AG10803 (cell line): ENCODE measurements at places on chromosomes 2 and 18.

DNA sequence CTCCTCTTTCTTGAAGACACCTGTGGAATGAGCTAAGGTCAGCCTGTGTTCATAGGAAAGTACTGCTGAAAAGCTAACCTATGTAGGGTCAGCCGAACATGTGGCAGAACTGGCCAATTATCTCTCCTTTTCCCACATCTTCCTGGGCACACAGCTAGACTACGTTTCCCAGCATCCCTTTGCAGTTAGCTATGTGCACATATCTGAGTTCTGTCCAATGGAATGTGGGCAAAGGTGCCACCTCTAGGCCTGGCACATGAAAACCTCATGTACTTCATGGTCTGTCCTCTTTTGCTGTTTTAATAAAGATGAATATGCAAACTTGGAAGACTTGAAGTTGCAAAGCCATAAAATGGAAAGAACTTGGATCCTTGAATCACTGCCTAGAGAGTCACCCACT is 352.6 kb downstream of the TNS1 start:
- DNase-seq = peak; percentile 17

DNA sequence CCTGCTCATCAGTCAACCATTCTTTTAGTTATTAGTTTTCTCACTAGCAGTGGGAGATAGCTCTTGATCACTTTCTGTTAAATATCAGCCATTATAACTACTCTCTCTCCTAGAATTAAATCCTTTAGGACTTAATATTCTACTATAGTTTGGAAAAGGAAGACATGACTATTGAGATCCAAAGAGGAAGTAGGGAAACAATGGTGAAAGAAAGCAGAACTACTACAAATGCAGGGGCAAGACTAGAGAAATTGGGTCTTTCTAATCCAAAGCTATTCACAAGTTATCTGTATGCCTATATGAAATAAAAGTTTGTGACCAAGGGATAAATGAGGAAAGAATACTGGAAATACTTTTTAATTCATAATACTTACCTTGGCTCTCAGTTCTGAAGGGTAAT is 65.1 kb downstream of the SRBD1 start:
- no peak for DNase-seq

DNA sequence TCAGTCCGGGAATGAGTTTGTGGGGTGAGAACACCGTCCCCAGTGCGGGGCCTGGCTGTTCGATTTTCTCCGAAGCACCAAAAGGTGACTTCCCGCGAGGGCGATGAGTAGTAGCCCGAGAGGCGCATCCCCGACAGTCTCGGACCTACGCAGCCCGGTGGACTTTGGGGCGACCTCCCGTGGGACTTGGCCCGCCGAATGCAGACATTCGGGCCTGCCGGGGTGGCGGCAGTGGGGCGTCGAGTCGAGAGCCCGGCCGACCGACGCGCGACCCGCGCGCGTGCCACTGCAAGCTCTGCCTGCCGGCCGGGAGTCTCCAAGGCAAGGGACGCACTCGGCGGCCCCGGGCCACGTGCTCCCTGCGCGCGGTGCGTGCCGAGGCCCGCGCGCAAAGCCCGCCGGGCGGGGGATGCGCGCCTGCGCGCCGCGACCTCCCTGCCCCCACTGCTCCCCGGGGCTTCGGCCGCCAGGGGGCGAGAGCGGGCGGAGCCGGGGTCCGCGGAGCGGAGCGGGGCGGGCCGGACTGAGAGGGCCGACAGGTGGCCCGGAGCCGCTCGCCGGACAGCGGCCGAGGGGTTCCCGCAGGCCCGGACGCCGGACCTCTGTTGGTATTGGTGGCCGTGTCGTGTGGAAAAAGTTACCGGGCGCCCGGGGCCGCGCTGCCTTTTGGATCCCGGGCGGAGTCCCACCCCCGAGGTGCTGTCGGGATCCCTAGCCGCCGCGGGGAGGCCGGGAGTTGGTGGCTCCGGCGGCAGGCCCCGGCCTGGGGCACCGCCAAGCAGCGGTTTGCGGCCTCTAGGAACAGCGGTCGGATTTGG is 1.9 kb downstream of the PTMA start:
- DNase-seq = peak; percentile 79

DNA sequence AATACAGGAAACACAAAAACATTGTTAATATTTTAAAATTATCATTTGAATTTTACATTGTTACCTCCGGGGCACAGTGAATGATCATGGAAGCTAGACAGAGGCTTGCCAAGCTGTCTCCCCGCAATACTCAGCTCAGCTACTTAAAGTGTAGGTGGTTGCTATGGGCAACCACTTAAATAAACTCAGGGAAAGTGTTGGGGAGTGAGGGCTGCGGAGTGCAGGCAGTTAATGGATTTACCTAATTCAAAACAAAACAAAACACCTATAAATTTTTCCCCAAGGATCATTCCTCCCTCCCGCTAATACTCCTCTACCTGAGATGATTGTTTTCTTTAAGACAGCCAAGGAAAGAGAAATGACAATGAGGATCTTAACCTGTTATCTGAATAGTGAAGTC is 349.5 kb downstream of the TGIF1 start:
- no peak for DNase-seq

- DNase-seq = peak; percentile 61
These were observed 8.0 kb downstream of the PCARE start for GRCh38 chr2:29066271-29066860.

DNA sequence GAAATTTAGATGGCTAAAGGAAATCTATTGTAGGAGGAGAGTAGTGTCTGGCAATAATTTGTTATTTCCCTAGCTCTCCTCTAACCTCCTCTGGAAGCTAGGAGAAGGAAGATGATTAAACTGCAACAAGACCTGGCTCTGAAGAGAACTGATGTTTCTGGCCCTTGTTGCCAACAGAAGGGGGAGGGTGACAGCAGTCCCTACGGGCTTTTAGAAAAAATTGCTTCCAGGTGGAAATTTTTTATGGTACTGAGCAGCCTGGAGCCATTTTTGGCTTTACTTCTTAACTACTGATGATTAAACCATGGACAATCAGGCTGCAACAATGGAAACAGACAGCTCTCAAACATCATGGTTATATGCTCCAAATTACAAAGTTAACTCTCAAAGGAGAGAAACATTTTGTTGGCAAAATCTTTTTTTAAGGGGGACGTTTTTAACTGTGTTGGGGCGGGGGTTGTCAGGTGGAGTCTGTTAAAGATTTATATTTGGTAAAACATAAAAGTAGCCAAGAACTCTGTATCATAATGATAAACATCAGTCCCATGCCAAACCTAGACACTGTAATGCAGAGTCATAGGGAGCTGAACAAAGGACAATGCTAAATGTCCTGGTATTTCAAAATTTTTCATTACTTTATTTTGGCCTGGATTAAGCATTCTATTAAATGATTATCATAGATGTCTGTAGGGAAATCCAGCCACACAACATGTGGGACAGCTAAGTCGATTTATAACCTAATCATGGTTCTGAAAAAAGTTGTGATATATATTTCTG is 70.0 kb downstream of the EXOC6B start:
- DNase-seq = peak; percentile 78

DNA sequence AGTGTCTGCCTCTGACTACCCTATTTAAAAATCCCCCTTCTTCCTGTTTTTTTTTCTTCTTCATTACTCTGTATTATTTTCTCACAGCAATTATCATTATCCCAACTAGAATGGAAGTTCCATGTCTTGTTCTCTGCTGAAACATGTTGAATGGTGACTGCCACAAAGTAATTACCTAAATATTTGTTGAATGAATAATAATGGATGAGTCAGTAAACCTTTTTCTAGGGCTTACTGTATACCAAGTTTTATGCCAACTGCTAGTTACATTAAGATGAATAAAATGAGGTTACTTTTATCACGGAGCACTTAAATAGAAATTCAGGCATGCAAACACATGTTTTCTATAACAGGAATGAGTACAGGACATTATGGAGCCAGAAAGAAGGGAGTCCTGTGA is 490.6 kb downstream of the THSD7B start:
- peak; percentile 75 for DNase-seq

GRCh38 chr2:107027205-107027604 is 141.2 kb upstream of the ST6GAL2 start:
- peak; percentile 15 for DNase-seq

DNA sequence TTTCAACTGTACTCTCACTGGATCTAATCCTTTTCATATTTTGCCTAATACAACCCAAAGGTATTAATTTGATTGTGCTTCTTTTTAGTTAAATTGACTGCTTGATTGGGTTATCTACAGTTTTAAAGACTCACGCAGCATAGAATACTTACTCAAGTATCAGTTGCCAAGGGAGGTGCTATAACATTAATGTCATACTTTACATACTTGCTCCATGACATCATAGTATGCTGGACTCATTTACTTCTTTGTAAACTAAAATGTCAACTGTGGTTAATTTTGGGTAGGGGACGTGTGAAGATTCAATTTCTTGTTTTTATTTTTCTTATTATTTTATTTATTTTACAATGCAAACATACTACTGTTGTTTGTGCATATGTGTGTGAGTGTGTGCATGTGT is 716.2 kb upstream of the VRK2 start:
- peak; percentile 11 for DNase-seq

GRCh38 chr18:38420611-38421010 is 855.0 kb upstream of the CELF4 start:
- no peak for DNase-seq
